ENCODE measurements at places on chromosomes 13 and 19. TPM values are rescaled to one million over a fixed set of nuclear protein-coding genes. Genes with fewer than 3 reads are reported as not detected.

The LCP1 gene
- 1,093 TPM for total RNA-seq

The ZNF100 gene
- total RNA-seq: 20.0 TPM

The EBI3 gene
- 28.1 TPM for total RNA-seq

The MBD3L3 gene
- not detected for total RNA-seq

The ZNF723 gene
- not detected for total RNA-seq

Measured in T-helper 1 cell treated with Interleukin-12 subunit alpha and Interleukin-12 subunit beta and Interleukin-4 antibody, amounts not matched to agents 30 ng/mL and 1 ng/mL, for 36 hours (primary cell).